ENCODE measurements at places on chromosomes 11 and 22.

DNA sequence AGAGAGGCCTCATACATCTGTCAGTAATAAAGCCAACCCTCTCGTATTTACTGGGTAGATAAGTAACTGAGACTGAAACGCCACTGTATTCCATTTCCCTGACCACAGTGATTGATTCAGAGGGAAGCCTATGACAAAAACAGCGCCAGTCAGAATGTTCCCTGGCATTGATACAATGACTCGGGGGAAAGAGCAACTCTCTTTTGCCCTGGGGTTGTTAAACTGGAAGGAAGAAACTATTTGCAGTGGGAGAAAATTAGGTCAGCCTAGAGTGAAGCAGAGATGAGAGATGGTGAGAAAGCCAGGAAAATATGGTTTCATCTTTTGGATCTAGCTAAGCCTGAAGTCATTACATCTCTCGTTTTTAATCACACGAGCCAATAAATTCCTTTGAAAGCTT lies 48.6 kb upstream of the RBFOX2 start:
- no peak for DNase-seq

DNA sequence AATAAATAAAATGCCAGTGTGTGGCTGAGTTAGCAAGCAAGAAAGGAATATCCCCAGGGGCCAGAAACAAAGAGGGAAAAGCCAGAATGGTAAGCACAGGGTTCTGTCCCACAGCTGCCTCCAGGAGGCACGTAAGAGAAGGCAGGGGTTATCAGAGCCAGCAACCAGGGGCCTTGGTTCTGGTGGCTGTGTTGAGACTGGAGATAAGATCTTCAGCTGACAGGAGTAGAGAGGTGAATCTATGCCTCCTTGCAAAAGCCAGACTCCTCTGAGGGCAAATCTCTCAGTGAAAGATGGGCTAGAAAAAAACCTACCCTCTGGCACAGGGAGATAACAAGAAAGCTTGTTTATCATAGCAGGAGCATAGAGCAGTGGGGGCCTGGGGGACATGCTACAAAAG lies 29.8 kb upstream of the NFAM1 start:
- no peak for DNase-seq

GRCh38 chr11:129086976-129087375 lies 105.1 kb downstream of the ARHGAP32 start:
- DNase-seq, result no peak

GRCh38 chr11:117676501-117676900 lies 120.5 kb downstream of the DSCAML1 start:
- DNase-seq, result no peak

DNA sequence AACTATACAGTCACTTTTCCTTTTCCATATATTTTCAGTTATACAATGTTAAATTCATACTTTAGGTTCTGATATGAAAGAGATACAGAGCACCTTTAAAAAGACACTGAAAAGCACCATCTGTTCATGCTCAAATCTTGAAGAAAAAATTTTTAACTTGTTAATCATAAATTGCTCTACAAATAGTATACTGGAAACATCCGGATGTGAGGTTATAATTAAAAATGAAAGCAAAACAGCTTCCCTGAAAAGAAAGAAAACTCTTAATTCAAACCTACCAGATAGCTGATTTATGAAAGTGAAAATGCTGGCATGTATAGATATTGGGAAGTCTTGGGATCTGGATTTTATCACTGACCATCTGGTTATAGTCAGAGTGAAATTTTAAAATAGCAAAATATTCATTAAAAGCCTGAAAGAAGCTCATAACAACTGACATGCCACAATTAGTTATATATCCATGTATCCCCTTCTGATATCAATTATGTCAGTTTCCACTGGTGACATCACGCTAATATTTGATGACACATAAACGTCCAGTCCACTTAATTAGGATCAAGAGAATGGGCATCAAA lies 740.0 kb downstream of the DLG2 start:
- no peak for DNase-seq

DNA sequence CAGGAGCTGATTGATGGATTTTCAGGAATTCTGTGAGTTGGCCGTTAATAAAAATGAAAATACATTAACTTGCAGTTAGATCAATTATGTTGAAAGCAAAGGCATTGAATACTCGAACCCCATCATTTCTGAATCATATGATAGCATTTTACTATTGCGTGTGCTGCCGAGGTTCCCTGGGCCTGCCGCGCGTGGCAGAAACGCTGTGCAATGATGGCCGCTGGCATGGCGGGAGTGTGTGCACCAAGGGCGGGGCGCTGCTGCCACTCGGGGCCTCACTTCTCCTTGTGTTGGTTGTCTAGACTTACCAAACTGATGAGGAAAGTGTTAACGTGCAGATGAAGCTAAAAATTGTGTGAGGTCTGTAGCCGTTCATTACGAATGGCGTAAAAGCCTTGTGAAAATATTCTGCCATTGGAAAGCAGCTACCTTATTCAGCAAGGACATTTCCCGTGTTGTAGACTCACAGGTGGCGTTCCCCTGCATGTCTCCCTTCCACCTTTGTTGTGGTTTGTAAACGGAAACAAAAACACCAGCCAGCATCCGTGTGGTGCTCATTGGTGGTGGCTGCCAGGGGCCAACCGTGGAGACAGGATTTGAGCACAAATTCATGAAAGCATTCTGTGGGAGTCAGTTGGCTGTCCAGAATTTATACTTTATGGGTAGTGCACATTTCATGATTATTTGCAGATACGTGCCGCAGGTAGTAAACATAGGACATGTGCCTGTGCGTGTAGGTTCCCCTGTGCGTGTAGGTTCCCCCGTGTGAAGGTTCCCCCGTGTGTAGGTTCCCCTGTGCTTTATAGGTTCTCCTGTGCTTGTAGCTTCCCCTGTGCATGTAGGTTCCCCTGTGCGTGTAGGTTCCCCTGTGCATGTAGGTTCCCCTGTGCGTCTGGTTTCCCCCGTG lies 5.9 kb upstream of the GRAMD4 start:
- peak; percentile 31 for DNase-seq

DNA sequence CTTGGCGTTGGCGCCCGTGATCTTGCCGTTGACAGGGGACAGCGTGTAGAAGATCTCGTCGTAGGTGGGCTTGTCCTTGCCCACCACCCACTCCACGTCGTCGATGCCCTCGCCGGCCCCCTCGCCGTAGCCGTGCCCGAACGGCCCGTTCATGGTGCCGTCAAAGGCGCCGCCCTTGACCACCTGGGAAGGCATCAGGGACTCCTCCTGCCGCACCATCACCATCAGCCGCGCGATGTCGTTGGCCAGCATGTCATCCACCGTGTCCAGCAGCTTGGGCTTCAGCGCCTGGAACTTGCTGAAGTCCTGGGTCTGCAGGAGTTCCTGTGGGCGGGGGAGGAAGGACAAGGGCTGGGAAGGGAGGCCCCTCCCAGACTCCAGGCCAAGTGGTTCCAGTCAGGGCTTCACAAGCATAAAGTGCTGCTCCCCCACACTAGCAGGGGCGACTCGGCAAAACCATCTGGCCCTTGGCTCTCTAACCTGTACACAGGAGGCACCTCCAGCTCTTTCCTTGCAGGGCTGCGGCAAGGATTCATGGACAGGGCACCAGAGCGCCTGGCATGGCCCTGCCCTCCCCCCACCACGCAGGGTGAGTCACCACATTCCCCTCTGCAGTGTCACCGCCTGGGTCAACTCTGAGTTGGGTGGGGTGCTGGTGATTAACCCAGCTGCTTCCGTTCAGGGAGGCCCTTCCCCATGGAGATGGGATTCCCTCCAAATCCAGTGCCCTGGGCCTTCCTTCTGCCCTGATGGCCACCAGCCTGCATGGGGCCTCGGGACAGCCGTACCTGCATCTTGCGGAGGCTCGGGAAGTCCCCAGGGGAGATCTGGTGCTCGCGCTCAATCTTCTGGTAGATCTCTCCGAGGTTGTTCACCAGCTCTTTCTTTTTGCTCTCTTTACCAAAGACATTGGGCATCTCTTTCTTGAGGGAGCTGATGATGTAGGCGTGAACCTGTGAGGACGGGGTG lies 10.4 kb upstream of the CDC42BPG start:
- no peak for DNase-seq

DNA sequence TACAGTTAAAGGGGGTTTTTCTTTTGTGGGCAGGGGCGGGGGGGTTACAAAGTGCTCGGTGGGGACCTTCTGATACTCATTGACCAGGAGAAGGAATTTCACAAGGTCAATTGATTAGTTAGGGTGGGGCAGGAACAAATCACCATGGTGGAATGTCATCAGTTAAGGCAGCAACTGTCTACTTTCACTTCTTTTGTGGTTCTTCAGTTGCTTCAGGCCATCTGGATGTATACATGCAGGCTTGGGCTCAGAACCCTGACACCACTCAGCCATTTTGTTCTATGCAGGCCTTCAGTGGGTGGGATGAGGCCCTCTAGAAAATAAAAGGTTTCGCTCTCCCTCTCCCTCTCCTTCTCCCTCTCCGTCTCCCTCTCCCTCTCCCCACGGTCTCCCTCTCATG lies 29.6 kb downstream of the TSPAN32 start:
- DNase-seq, result no peak

GRCh38 chr11:34203377-34203871 lies 98.0 kb downstream of the NAT10 start:
- DNase-seq, result no peak

DNA sequence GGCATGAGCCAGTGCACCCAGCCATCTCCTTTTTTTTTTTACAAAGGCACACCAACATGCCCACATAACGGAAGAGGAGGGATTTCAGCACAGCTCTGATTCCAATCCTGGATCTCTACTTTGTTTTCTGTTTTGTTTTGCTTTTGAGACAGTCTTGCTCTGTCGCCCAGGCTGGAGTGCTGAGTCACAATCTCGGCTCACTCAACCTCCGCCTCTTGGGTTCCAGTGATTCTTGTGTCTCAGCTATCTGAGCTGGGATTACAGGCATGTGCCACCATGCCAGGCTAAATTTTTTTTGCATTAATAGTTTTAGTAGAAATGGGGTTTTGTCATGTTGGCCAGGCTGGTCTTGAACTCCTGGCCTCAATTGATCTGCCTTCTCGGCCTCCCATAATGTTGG lies 28.1 kb downstream of the VSTM5 start:
- DNase-seq, result no peak

GRCh38 chr11:34653851-34654482 lies 33.1 kb downstream of the EHF start:
- DNase-seq, result no peak

DNA sequence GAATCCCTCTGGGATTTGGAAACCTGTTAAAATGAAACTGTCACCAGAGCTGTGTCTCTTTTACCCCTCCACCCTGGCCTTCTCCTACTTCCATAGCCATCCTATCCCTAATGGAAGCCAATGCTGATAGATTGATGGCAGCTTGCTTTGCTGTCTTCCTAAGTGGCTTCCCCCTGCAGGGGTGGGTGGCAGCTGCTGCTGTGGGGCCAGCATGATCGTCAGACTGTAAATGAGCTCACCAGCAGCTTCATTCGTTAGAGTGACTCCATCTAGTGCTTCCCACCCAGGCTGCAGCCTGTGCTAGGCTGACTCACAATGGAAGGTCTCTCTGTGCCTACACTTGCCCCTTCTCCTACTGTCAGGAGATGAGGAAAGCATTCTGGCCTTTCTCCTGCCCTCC lies 311.0 kb downstream of the BUD13 start:
- DNase-seq, result no peak

DNA sequence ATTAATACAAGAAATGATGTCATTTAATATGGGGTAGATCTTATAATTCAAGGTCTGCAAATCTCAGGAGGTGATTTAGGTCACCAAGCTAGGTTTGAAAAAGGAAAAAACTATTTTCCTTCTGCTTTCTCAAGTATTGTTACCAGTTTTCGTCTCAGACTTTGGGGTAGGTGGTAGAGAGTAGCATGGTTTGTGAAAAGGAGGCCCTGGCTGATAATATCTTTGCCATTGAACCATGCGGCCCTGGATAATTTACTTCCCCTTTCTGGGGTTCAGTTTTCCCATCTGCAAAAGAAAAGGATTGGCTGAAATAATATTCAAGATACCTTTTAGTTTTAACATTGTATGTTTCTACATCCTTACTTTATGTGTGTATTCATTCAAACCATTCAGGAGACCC lies 92.1 kb downstream of the WNT11 start:
- no peak for DNase-seq

DNA sequence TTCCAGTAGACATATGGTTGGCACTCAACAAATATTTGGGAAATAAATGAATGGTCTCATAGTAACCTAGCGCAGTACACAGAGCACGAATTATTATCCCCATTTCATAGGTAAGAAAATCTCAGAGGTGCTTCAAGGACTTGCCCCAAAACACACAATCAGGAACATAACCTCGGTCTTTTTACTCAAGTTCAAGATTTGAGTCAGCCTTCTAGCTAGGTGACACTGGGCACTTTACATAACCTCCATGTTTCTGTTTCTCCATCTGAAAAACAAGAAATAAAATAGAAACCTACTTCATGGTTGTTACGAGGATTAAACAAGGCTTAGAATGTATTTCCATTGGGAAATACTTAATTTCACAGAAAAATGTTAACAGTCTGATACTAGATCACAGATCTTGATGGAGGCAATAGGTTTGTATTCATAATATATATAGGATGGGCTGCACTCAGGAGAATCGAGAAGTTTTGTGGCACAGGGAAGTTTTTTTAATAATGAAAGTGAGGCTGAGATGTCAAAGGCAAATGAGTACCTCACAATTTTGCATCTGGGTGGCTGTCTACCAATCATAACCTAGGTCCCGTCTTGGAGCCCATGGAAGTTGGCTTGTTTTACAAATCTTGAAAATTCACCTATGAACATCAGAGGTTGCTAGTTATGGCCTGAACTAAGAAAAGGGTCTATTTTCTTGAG lies 147.4 kb upstream of the ZC3H12C start:
- DNase-seq, result no peak

DNA sequence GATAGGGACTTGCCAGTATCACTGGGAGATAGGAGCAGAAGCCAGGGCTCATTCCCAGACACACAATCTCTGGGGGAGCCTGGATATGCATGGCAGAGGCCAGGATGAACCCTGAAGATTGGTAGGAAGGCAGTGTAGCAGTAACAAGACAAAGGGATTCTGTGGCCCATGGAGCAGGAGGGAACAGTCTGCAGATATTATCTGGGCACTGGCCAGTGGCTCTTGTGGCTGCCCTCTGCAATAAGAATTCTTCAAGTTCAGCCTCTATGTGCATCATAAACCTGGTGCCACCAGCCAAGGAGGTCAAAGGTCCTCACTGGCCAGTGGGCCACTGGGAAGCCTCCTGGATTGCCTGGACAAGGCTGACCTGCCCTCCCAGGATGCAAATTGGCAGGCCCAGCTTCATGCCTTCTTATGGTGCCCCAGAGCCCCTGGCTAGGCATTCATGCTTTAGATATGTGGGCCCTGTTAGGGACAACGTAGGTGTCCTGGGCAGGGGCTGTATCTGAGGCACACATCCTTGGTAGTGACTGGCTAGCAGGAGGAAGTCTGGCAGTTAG lies 29.2 kb downstream of the KCNQ1OT1 start:
- no peak for DNase-seq

- DNase-seq, result no peak
Observed at GRCh38 chr11:47595029-47595428, 818 bp upstream of the C1QTNF4 start.

Measured in stimulated activated CD8-positive, alpha-beta memory T cell treated with anti-CD3 and anti-CD28 coated beads, Interleukin-4, amount 100 ng/mL, for 4 hours (primary cell).